ENCODE measurements at places on chromosomes 11 and 22. TPM values are rescaled to one million over a fixed set of nuclear protein-coding genes. Genes with fewer than 3 reads are reported as not detected.

MS4A3 gene
- not detected for total RNA-seq

MUC6 gene
- not detected for total RNA-seq

CSF2RB gene
- not detected for total RNA-seq

FAM180B gene
- total RNA-seq = not detected

JAML gene
- not detected for total RNA-seq
